Stimulated activated CD8-positive, alpha-beta memory T cell treated with anti-CD3 and anti-CD28 coated beads, Interleukin-2, amount 100 ng/mL, for 1 hour (primary cell): ENCODE measurements at places on chromosomes 13 and 19.

DNA sequence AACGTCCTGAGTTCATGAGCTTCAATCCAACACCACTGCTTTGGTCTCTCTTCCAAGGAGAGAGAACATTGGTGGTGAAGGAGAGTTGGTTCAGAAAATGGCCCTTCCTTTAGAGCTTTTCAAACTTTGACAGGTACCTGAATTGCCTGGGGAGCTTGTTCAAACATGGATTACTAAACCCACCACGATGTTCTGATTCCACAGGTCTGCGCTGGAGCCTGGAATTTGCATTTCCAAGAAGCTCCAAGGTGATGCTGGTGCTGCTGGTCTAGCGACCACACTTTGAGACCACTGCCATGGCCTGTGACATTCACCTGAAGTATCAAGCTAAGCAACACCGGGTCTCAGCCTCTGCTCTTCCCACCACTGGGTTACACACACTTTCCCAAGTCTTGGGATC is 60.2 kb downstream of the GSX1 start:
- DNase-seq, result no peak

DNA sequence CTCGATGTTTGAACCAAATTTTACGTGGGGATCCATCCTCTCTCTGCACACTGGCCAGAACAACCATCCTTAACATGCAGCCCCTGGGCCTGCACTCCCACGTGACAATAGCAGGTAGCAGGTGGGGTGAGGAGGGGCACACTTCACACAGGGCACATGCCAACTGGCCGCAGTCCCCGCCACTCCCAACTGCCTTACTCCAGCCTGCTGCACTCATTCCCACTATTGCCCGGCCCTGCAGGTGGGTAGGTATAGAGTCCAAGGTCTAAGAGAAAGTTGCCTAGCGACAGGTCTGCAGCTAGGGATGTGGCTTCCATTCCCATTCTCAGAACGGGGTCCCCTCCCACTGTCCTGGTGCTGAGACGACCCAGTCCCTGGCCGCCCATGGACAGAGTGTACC is 18.0 kb downstream of the VRK3 start:
- DNase-seq, result no peak

DNA sequence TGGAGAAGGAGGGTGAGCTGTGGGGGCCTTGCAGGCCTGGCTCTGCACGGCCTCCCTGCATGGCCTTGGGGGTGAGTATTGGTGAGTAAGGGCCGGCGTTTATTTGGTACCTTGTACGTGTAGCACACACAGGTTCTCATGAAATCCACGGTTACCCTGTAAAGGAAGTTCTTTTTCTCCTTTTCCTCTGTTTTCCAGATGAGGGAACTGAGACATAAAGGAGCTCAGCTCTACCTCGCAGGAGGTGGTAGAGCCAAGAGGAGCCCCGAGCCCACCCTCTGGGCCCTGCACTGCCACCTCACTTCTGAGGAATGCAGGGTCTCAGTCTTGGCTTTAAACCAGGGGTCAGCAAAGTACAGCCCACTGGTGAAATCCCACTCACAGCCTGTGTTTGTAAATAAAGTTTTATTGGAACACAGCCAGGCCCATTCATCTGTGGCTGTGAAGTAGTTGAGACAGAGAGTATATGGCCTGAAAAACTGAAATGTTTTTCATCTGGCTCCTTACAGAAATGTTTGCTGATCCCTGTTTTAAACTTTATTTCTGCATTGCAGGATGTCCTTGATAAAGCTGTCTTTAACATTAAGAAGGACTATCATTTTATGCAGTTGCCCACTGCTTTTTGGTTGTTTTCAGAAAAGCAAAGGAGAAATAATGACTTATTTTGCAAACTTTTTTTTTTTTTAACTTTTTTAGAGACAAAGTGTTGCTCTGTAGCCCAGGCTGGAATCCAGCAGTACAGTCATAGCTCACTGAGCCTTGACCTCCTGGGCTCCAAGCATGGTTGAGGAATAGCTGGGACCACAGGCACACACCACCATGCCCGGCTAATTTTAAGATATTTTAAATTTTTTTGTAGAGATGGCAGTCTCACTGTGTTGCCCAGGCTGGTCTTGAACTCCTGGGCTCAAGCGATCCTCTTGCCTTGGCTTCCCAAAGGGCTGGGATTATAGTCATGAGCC is 6.4 kb downstream of the EPN1 start:
- no peak for DNase-seq

- no peak for DNase-seq
Measured at GRCh38 chr19:3670796-3671679, 29.2 kb downstream of the PIP5K1C start.

- peak; percentile 79 for DNase-seq
Measured at GRCh38 chr19:37594304-37594981, at the start of the genes ZNF540 and ZNF571. ZNF540 (plus strand) TSS chr19:37594876; CDS start chr19:37598448, 3,572 bp downstream. ZNF571 (minus strand) TSS chr19:37594792; CDS start chr19:37586676, 8,116 bp downstream.

DNA sequence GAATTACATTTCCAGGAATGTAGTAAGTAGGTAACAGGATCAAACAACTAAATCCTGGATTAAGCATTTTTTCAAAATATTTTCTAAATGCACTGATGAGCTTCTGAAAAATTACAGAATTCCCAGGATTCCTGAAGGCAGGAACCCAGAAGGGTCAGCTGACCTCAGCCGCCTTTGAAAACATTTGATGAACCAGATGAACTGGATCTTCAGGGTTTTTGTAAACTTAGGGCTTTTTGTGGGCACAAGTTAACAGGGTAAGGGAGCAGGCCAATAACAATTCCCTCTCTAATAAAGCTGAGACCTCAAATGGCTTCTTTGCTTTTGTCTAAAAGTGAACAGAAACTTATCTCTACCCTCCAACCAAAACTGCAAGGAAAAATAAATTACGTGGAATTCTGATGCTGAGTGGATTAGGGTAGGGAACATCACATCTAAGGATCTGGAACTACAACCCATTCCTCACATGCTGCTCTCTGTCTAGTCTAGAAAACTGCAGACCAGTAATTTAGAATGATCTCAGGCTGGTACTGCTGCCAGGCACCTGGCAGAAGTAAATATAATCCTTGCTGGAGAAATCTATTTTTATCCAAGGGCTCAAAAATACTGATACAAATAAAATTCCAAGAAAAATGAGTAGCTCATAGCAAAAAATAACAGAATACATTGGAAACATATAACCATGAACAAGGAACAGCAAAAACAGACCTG is 48.2 kb upstream of the N4BP2L1 start:
- DNase-seq, result no peak

DNA sequence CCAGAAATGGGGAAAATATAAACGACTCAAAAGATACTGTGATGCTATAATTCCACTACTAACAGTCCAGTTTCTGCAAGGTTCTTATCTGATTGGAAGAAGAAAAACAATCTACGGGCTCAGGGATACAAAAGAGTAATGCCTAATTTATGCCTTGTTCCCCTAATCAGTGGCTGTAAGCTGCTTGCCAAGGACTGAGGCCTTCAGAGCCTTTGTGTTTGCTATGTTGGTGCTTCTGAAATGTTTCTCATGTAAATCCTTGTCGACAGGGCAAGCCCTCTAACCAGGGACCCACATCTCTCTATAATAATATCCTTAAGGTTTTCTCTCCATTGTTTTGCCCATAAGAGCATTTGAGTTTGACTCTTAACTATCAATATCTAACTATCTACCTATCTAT is 89.7 kb upstream of the CLDN10 start:
- DNase-seq, result no peak

GRCh38 chr13:75161804-75162203 is 320.2 kb downstream of the TBC1D4 start:
- no peak for DNase-seq

- no peak for DNase-seq
Measured at GRCh38 chr13:73065665-73066340, 7.0 kb downstream of the KLF5 start.

- no peak for DNase-seq
Measured at GRCh38 chr13:66972659-66973058, 257.5 kb downstream of the PCDH9 start.

GRCh38 chr13:67023130-67023876 is 206.8 kb downstream of the PCDH9 start:
- no peak for DNase-seq

DNA sequence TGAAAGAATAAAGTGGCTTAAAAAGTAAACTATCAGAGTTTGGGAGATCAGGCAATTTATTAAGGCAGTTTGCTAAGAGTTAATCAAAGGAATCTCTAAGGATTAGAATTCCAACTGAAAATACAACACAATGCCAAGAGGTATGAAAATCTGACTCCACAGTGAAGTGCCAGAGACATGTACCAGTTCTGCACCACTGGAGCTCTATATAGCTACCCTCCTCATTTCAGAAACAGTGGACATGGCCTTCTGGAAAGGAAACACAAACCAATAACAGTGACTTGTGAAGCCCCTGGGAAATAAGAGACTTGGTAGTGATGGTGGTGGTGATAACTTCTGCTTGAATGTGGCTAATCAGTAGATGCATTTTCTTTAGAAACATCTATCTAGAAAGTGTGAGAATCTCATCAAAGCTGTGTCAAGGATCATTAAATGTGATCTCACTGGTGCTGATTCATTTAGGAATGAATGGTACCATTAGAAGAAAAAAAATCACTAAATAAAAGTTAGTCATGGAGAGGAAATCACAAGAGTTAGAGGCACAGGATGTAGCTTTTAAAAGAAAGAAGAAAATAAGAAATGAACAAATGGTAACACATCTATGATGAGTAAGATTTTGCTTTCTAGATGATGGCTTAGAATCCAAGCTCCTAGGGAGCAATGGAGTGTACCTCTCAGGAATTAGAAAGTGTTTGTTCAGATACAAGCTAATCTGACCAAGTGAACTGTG is 20.1 kb upstream of the N4BP2L1 start:
- DNase-seq, result no peak
